ENCODE measurements at places on chromosomes 11 and 22. TPM values are rescaled to one million over a fixed set of nuclear protein-coding genes. Genes with fewer than 3 reads are reported as not detected.
A peak's percentile ranks its signal among the peaks of the same experiment; 100 is the strongest.

Gene OR52N5
- not detected for total RNA-seq

DNA sequence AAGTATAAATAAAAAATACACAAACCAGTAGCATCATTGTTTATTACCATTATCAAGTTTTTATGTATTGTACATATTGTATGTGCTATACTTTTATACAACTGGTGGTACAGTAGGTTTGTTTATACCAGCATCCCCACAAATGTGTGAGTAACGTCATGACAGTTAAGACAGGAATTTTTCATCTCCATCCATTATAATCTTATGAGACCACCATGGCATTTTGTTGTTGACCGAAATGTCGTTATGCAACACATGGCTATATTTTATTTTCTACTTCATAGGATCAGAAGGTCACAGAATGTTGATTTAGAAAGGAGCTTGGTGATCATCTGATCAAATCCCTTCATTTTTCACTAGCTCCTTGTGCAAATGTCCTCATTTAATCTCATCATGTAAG, 170.9 kb upstream of the NCAM1 start:
- no peak for DNase-seq

Gene CNTF
- total RNA-seq: 0.77 TPM

- peak; percentile 4 for DNase-seq
These were observed 92.2 kb downstream of the BRD1 start for GRCh38 chr22:49735411-49735900.

- no peak for DNase-seq
These were observed 52.2 kb downstream of the BMAL1 start for GRCh38 chr11:13329670-13330356.

GRCh38 chr22:44567846-44568493, 69.9 kb upstream of the RTL6 start:
- peak; percentile 15 for DNase-seq

- no peak for DNase-seq
These were observed 100.9 kb downstream of the FAM76B start for GRCh38 chr11:95688501-95689222.

- no peak for DNase-seq
These were observed 105.5 kb upstream of the TOP3B start for GRCh38 chr22:22087854-22088657.

- DNase-seq: no peak
These were observed 21.1 kb downstream of the UBASH3B start for GRCh38 chr11:122676638-122677037.

Gene TREH
- not detected for total RNA-seq

Gene TSPO
- 243 TPM for total RNA-seq

Gene CHRM1
- not detected for total RNA-seq

DNA sequence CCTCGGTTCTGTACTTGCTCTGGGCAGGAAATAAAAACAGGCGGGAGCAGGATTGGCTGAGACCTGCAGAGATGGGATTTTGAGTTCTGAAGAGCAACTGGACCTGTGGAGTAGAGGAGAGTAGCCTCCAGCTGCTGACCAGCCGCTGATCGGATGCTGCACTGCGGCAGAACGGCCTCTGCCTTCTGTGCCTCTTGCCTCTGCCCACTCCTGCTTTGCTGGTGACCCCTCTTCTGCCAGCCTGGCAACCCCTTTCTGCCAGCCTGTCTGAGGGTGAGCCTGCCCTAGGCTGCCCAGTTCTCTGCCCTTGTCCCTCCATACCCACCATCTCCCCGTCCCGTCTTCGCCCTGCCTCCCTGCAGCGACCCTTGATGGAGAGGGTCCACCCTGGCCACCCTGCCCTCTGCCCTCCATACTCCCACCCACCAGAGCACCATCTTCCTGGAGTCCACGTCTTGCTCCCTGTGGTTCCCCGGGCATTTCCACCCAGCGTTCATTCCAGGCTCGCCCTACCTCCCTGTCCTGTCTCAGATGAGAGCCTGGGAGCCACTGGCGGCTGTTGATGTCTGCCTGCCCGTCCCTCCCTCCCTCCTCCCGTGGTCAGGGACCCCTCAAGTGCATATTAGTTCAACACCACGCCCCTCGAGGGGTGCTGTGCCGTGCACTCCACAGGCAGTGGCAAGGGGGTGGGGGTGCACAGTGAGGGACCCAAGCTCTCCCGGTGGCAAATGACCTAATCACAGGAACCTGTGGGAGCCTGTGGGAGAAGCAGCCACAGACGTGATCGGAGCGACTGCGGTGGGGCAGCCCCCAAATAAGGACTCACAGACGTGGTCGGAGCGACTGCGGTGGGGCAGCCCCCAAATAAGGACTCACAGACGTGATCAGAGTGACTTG, 863.3 kb downstream of the TBC1D22A start:
- no peak for DNase-seq

GRCh38 chr22:34278121-34278520, 357.8 kb upstream of the LARGE1 start:
- DNase-seq: no peak

Gene CHRNA10
- total RNA-seq: 0.50 TPM

Gene KRTAP5-10
- not detected for total RNA-seq

- peak; percentile 61 for DNase-seq
These were observed 1.1 kb upstream of the NECTIN1 start for GRCh38 chr11:119729951-119730613.

- DNase-seq: no peak
These were observed 128.3 kb downstream of the CRYBB2 start for GRCh38 chr22:25347752-25348102.

GRCh38 chr22:23289851-23290724, 109.8 kb downstream of the BCR start:
- peak; percentile 23 for DNase-seq

- peak; percentile 83 for DNase-seq
These were observed 254.6 kb upstream of the LRRC4C start for GRCh38 chr11:41714101-41714500.

Gene CLDN5
- 0.33 TPM for total RNA-seq

Gene PTGDR2
- 0.26 TPM for total RNA-seq

- no peak for DNase-seq
These were observed 20.2 kb upstream of the OR10A5 start for GRCh38 chr11:6825231-6825744.

GRCh38 chr22:25083807-25084200, 115.9 kb upstream of the CRYBB3 start:
- DNase-seq: no peak

DNA sequence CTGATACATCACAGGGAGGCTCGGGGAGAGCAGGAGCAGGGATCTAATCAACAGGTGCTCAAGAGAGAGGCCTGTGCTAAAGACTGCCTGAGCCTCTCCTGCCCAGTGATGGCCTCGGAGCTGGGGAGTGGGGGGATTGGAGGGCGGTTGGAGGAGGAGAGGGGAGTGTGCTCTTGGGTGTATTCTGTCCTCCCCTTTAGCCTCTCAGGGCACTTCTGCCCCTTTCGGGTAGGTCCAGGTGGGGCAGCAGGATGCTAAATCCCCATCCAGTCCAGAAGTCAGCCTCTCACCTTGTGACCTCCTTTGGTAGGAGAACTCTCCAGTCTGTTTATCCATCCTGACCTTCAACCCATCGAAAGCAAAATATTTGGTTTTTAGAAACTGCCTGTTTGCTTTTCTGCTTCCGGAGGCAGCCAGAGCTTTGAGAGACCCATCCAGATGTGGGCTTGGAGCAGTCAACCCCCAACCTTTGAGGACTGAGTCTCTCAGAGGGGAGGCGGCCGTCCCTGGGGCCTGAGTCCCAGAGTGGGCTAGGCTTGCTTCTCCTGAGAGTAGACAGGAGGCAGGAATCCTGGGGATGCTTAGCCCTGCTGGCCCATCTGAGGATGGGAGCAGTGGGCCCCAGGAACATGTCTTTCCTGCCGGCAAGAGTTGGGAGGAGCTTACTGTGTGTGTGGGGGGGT, 105.2 kb upstream of the SYT13 start:
- no peak for DNase-seq

Gene SEC14L6
- 0.66 TPM for total RNA-seq

- DNase-seq: peak; percentile 65
These were observed 311.0 kb downstream of the SBF2 start for GRCh38 chr11:9982796-9983579.

Gene C11orf21
- total RNA-seq: not detected

GRCh38 chr22:28477556-28477955, 202.1 kb downstream of the TTC28 start:
- DNase-seq: no peak

Gene NFAM1
- not detected for total RNA-seq

DNA sequence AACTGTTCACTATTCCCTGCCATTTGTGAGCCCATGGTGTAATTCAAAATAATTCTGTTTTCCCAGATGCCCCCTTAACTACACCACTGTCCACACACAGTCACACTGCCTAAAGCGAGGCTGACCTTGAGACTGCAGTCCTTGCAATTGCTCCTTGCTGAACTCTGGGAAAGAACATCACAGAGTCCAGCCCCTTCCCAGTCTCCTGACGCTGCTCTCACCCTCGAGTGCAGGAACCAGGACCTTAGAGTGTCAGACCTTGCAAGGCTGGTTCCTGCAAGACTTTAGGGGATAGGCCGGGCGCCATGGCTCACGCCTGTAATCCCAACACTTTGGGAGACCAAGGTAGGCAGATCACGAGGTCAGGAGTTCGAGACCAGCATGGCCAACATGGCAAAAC, 33.6 kb downstream of the AHNAK start:
- DNase-seq: no peak

- DNase-seq: peak; percentile 45
These were observed 23.3 kb downstream of the ARHGEF17 start for GRCh38 chr11:73331138-73331916.

Gene CTSF
- 55.0 TPM for total RNA-seq

GRCh38 chr11:67301313-67301921, 1.9 kb upstream of the SSH3 start:
- DNase-seq: no peak

GRCh38 chr11:5288108-5288905, 13.4 kb downstream of the OR51B4 start:
- DNase-seq: peak; percentile 37

DNA sequence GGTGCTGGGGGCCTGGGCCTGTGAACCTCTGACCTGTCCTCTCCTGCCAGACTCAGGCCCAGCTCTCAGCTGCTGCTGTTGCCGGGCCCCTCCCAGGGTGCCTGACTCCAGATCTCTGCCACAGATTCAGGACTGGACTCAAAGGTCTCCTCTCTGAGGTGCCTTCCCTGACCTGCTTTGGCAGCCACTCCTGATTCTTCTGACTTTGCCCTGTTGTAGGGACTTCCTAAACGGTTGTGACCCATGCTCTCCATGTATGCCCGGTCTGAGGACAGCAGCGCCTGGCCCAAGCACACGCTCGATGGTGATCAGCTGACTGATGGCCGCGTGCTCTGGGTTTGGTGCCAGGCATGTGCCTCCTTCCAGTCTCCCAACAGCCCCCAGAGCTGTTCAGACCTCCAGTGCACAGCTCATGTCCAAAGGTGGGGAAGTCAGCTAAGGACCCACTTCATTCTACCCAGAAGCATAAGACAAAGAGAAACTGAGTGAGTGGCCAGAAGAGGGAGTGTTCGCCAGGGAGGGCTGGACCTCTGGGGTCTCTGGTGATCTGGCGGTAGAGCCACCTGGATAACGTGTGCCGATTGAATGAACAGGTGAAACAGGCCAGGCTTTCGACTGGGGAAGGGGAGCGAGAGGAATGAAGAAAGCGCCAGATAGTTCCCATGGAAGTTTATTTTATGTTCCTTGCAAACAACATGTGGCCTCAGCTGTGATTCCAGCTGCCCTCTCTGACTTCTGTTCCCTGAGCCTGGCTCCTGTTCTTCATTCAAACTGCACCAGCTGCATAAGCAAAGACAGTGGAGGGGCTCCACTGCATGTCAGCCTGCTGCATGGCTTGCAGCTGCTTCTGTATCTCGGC, 8.1 kb upstream of the TOP3B start:
- no peak for DNase-seq

Data from fibroblast of lung (primary cell).